ENCODE measurements at places on chromosomes 12 and 14. TPM values are rescaled to one million over a fixed set of nuclear protein-coding genes. Genes with fewer than 3 reads are reported as not detected.
A peak's percentile ranks its signal among the peaks of the same experiment; 100 is the strongest.

GRCh38 chr14:63273717-63274655, 44.7 kb downstream of the GPHB5 start:
- no peak for DNase-seq

DNA sequence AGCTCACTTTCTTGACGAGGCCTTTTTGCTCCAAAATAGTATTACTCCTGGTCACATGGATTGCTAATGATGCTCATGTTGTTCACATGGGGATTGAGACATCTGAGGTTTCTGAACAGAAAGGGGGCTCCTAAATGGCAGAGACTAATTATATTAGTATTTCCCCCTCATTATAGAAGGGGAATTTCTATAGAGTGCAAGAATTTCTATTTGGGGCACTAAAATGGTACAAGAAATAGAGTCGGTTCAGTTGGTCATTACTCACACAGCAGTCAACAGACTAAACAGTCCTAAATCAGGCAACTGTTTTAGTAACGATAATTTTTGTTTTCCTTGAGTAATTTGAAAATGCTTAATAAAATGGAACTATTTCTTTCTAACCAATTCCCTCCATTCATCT, 108.9 kb downstream of the DACT1 start:
- DNase-seq: no peak

DNA sequence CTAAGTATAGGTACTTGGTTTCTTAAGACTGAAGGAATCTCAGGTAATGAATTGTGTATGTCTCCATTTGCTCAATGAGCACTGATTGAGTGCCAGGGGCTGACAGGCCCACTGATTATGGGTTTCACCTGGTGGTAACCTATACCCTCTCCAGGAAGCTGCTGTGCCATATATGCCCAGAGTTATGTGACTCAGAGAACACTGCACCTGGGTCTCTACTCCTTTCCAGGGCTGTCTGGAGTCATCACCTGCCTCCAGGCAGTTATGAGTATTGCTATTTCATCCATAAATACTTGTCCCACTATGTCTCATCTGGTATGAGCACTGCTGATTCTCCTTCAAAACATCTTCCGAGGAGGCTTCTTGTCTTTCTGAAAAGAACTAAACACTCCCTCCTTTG, 692.9 kb downstream of the BCL11B start:
- no peak for DNase-seq

- DNase-seq: peak; percentile 71
Measured at GRCh38 chr14:105153331-105153731, 15.2 kb downstream of the JAG2 start.

The DTX1 gene
- 2.5 TPM for total RNA-seq

- DNase-seq: no peak
Measured at GRCh38 chr12:3559601-3560294, 68.7 kb downstream of the PRMT8 start.

The PMCH gene
- total RNA-seq: not detected

All from H7 (cell line).